ENCODE measurements at places on chromosomes 2 and 18. TPM values are rescaled to one million over a fixed set of nuclear protein-coding genes. Genes with fewer than 3 reads are reported as not detected.

DNA sequence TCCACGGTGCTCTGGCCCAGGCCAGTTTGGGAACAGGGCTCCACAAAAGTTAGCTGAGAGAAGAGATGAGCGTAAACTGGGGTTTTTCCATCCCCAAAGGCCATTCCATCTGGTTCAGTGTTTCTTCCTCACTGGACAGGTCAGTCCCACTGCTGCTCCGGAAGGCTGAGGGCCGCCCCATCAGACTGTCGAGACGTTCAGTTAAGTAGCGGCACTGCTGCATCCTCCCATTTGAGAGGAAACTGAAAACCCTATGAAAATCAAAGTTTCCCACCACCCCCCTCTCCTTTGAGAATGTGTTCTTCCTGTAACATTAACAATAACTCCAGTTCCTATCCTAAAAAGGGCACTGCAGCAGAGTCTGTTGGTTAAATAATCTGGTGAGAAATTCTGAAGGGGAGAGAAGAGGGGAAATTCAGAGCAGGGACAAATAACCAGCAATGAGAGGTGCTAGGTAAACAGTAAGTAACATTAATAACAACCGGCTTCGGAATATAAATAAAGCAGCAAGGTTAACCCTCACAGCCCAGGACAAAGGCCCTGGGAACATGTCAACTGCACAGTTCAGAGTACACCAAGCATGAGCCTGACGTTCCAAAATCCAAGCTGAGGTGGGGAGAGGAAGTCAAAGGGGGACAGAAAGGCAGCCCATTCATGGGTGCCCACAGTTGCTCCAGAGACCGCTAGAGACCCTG lies 55.4 kb downstream of the UXS1 start:
- no peak for DNase-seq

SETBP1 gene
- total RNA-seq: 11.8 TPM

GRCh38 chr2:207375207-207375875 lies 154.4 kb upstream of the CREB1 start:
- no peak for DNase-seq

PRKAG3 gene
- total RNA-seq: not detected

DNA sequence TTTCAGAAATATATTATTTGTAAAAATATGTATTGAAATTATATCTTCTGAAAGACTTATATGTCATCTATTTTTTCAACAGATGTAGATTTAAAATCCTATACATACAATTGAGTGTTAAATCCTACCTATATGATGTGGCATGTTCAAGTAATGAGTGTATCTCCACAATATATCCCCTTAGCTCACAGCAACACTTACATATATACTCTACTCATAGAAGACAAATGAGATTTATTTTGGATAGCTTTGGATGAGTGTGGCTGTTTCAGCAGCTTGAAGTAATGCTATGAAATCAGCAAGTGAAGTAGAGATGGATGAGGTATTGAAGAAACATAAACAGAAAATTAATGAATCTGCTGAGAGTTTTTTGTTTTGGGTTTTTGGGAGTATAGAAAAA lies 263.1 kb downstream of the ARHGAP15 start:
- no peak for DNase-seq

GRCh38 chr18:62486290-62486964 lies 36.4 kb upstream of the ZCCHC2 start:
- DNase-seq: peak; percentile 77
